ENCODE measurements at places on chromosomes 12 and 14. TPM values are rescaled to one million over a fixed set of nuclear protein-coding genes. Genes with fewer than 3 reads are reported as not detected.

DNA sequence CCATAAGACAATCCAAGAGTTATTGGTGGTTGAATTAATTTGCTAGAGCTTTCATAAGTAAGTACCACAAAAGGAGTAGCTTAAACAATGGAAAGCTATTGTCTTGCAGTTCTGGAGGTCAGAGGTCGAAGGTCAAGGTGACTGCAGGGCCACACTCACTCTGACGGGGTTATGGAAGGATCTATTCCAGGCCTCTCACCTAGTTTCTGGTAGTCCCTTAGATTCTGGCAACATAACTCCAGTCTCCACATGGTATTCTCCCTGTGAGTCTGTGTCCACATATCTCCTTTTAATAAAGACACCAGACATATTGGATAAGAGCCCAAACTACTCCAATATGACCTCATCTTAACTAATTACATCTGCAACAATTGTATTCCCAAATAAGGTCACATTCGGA lies 273.4 kb downstream of the FOXN3 start:
- DNase-seq = no peak

DNA sequence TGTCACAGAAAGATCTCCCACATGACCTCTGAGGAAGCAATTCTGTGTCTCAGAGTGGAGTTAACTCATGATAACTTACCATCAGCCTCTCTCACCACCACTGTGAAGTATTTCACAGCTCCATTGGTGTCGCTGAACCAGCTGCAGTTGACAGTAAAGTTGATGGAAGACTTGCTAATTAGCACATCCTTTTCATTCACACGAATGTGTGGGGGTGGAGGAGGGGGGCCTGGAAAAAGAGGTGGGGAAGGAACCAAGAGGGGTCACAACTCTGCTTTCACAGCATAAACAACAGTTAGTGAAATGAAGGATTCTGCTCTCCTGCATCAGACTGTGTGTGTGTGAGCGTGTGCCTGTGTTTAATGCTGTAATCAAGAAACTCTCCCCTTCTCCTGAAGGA lies 82.1 kb downstream of the PTPRB start:
- no peak for DNase-seq

DNA sequence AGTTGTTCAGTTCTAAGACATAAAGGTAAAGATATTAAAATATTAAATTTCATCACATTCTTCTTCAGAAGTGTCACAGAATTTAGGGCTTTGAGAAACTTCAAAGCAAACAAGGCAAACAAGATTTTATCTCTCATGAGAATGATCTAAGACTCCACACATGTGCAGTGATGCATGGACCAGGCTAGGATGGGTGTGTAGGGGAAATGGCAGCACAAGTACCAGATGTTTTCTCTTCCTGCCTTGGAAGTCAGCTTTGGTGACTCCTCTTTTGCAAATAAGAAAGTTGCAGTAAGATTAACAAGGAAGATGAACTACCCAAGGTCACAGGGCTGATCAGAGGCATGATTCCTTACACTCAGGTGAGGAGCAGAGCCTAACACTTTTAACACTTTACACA lies 163.8 kb upstream of the LMNTD1 start:
- DNase-seq = no peak

DNA sequence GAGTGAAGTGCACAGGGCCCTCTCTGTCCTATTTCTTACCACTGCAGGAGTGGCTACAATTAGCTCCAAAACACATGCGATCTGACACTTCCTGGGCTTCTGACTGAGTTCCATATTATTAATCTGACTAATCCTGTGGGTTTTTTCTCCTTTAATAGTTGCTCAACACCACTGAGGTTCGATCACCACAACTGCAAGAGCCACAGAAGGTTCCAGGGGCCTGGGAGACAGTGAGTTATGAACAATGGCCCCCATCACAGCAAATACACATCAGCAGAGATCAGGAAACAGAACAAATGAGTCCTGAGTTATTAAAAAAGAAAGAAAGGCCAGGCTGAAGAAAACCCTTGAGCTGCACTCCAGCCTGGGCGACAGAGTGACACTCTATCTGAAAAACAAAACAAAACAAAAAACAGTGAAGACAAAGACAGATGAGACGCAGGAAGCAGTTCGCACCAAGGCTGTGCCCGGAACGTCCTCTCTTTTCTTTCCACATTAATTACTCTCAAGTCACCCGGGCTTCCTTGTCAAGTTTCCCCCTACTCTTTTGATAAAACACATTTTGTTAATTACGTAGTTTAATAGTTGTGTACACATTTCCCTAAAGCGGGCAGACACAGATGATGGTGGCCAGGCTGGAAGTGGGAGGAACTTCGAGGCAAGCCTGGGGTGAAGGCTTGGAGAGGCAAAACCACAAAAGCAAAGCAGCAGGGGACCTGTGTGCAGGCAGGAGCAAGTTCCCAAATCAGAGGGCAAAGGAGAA lies 42.7 kb downstream of the CDC42BPB start:
- DNase-seq = no peak

DNA sequence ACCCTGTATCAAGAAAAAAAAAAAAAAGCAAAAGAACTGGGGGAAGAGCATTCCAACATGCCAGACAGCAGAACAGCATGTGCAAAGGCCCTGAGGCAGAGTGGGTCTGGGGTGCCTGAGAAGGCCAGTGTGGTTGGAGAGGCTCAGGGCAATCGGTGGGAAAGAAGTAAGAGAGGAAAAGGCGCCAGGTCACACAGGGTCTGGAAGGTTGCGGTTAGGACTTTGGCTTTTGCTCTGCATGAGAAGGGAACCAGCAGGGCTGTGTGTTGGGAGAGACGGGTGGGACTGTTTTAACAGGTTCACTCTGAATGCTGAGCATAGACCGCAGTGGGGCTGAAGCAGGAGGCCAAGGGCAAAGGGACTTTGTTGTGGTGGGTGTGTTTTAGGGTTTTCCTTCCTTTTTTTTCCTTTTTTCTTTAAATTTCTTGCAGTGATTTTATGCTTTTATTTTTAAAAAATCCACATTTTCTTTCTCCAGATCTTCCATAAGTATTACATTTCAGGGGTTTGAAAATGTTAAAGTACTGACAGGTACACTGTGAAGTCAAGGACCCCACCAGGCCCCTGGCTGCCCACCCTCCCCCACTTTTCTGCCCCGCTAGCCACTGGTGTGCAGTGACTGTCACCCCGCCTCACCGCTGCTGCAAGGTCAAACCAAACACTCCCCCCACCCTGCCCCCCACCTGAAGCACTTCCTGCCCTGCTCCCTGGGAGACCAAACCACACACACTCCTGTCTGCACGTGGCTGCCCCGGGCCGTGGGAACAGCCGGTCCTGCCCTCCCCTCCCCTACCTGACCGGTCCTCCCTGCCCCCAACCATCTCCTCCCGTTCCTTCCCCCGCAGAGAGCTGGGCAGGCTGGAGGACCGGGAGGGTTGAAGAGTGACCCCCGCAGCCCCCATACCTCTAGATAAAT lies 30.0 kb downstream of the DTX1 start:
- DNase-seq = peak; percentile 56

DNA sequence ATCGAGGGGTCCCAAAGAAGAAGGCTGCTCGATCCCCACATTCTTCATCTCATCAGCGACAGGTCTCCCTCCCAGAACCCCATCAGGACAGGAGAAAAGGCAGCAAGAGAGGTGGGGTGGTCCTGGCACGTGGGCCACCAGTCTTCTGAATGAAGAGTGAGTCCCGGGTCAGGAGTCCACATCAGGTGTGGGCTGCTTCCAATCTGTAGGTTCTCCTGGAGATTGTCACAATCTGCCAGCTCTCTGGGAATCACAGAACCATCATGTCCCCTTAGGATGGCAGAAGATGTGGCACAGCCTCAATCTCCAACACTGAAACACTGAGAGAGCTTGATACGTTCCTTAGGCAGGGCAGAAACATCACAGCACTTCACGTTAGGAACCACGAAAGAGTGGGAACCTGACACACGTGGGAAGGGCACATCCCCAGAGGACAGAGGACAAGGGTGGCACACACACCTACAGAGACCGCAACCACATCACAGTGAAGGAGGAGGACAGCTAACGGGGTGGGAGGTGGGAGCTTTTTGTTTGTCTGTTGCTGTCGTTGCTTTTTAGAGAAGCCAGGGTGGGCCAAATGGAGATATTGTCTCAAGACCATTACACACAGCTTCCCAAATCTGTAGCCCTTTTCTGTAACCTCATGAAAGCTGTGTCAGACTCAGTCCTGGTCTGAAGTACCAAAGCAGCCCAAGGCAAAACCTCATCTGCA lies 284.5 kb downstream of the DPF3 start:
- peak; percentile 31 for DNase-seq

- DNase-seq = peak; percentile 93
Measured at GRCh38 chr14:49862089-49862673, 9.6 kb upstream of the NEMF start.

DNA sequence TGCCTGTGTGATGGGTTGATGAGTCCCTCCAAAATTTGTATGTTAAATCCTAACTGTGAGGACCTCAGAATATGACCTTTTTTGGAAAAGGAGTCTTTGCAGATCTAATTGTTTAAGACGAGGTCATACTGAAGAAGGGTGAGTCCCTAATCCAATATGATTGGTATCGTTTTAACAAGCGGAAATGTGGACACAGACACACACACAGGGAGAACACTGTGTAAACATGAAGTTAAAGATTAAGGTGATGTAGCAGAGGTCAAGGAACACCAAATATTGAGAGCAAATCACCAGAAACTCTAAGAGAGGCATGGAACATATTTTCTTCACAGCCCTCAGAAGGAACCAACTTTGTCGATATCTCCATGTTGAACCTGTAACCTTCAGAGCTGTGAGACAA lies 1106.7 kb downstream of the SLC6A15 start:
- DNase-seq = no peak

- DNase-seq = no peak
Measured at GRCh38 chr14:32939254-32940065, 781 bp downstream of the NPAS3 start.

DNA sequence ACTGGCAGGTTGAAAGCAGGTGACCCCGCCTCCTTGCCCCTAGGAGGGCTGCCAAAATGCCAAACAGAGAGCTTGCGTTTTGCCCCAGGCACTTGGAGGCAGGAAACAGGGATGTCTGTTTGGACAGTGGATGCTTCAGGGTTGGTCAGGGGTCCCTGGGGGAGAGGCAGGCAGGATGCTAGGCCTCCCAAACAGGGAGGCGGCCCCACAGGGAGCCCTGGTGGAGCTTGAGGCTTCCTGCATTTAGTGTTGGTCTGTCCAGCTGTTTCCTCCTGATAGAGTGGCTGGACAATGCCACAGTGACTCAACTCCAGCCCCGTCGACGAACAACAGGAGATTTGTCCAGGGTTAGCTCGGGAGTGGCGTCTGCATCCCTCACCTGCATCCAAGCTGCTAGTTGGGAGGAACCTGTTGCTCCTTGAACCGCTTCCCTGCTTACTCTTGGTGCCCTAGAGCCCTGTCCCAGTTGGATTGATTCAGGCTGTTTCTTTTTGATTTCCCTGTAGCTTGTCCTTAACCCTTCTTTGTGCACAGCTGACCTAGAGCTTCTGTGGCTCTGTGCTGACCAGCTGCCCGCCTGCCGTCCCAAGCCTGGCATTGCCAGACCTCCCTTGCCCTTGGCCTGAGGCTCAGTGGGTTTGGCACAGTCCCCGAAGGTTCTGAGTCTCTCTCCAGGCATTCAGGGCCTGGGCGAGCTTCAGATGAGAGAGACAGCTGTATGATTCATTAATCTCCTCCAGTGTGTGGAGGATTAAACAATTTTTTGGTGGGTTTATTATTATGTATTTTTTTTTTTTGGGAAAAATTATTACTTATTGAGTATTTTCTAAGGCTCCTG lies 45.9 kb downstream of the TSPAN9 start:
- no peak for DNase-seq

DNA sequence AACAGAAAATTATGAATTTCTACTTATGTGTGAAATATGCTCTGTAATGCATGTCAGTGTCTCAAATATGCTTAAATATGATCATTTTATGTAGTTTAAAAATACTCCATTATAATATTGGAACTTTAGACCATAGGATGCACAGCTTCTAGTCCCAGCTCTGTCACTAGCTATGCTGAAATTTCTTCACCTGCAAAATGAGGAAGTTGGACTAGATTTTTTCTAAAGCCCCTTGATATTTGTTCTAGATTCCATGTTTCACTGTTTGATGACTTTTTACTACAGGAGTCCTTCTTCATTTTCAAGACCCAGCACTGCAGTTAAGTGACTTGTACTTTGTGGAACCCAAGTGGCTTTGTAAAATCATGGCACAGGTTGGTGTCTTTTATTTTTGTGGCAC lies 90.1 kb downstream of the LRRK2 start:
- no peak for DNase-seq

GRCh38 chr12:121230538-121230907 lies 20.6 kb downstream of the P2RX4 start:
- DNase-seq = no peak

DNA sequence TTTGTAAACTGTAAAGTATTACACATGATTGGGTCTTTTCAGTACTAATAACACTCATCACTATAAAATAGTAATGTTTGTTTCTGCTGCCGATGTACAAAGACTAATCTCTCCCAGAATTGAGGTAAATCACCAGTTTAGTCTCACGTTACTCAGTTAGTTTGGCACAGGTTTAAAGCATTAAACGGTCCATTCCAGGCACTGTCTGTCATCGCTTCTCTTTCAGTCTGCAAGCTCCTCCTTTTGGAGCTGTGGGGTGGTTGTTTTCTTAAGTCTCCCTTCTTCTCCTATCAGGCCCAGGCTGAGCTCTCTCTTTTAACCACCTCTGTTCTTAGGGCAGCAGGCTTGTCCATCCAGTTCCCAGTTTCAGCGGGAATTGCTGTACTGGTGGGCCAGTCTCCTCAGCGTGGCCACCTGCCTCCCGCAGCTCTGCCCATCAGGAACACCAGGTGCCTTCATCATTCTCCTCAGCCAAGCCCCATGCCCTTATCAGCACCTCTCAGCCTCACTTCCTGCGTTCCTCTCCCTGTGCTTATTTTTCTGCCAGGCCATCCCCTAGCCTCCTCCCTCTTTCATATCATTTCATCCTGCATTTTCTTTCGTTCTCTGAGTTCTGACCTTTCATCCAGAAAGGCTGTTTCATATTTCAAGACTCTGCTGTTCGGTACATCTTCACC lies 149.0 kb downstream of the TGFB3 start:
- no peak for DNase-seq

DNA sequence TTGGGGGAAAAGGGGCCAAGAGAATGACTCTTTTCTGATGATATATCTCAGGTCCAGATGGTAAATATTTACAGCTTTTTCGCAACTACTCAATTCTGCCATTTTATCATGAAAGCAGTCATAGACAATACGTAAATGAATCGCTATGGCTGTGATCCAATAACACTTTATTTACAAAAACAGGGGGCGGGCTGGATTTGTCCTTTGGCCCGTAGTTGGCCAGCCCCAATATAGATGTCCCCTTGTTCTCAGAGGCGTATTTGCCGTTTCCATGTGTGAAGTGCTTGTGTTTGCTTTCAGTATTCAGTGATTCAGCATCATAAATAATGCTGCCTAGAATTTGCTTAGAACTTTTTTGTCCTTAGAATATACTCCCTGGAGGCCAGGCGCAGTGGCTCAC lies 77.2 kb downstream of the CCDC92 start:
- no peak for DNase-seq

Gene CAMKK2
- total RNA-seq = 37.4 TPM

Gene AP1G2
- 294 TPM for total RNA-seq

Gene PA2G4
- 364 TPM for total RNA-seq

Gene ARHGDIB
- 1,284 TPM for total RNA-seq

Gene KRT3
- total RNA-seq = not detected

Gene IGFBP6
- total RNA-seq = 3.9 TPM

Measured in activated CD8-positive, alpha-beta memory T cell treated with anti-CD3 and anti-CD28 coated beads, Interleukin-2, amount 10 ng/mL, durations not matched to agents 7 days and 5 days (primary cell).